ENCODE measurements at places on chromosomes 1 and 21.

DNA sequence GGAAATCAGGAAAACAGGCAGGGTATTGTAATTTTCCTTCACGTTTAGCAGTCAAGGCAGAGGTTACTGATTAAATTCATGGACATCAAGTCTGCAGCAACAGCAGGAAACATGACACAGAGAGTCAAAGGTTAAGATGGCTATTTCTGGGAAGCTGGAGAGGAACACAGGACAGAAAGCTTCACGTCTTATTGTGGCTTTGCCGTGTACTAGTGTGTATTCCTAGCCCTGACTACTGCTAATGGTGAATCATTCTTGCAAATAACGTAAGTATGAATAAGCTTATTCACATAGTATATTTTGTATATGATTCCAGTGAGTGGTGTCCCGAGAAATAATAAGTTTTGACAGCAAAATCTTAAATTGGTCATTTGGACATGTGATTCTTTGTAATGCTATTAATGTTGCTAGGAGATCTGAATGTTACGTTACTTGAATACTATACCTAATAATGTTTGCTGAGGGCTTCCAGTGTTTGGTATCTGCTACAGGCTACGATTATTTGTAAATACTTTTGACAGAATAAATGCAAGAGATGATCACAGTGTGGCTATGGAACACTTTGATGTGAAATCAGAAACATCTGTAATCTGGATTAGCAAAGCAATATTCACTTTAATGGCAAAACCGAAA is 77.4 kb downstream of the DISP1 start:
- DNase-seq: no peak

DNA sequence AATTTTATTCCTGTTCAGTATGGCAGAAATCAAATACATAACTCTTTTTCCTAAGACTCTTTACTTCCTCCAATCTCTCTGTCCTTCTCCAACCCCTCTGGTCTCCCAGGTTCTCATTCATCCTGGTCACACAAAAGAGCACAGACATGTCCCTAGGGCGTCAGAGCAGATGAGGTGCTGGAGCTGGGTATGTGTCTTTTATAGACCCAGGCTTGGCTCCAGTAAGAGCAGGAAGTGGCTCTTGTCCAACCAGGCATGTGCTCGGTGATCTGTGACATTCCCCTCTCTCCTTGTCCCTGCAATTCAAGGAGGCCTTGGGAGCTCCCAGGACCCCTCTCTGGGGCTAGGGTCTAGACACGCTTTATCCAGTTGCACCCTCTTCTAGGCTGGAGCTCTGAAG is 18.0 kb upstream of the LCE2D start:
- DNase-seq: no peak

DNA sequence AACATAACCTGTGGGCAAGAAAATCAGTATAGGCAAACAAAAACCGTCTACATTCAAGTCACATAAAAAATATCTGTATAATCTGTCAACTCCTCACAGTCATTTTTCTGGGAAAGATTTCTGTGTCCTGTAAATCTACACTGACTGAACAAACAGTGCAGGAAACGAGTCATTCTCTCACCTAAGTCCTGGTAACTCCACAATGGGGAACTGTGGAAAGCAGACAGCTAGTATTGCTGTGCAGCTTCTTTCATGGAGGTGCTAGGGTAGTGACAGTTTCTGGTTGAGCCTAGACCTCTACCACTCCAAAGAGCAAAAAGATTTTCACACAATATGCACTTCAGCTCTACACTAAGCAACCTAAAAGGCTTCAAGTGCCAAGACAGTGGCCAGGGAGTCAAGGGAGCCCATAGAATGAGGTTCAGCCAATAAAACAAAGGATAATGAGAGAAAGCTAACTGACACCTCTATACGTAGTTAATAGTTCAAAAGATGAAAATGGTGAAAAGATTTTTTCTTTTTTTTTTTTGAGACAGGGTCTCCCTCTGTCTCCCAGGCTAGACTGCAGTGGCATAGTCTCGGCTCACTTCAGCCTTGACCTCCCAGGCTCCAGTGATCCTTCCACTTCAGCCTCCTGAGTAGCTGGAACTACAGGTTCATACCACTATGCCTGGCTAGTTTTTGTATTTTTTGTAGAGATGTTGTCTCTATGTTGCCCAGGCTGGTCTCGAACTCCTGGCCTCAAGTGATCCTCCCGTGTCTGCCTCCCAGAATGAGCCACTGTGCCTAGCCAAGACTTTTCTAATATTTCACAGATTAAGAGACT is 5.5 kb downstream of the PTP4A2 start:
- no peak for DNase-seq

DNA sequence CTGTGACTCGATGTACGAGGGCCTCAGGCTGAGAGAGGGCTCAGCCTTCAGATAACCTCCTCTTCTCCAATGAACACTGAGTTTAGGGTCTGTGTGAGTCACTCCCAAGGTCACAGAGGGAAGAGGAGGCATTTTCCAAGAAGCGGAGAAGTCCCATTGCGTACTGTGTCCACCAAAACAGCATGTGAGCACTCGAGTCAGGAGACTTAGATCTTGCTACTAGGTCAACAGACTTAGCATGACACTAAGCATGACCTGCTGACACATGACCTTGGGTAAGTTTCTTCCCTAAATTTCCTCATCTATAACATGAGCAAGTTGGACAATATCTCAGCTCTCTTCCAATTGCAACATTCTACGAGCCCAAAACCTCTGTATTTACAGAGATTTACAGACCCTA is 68.0 kb downstream of the PLPP3 start:
- DNase-seq: no peak

DNA sequence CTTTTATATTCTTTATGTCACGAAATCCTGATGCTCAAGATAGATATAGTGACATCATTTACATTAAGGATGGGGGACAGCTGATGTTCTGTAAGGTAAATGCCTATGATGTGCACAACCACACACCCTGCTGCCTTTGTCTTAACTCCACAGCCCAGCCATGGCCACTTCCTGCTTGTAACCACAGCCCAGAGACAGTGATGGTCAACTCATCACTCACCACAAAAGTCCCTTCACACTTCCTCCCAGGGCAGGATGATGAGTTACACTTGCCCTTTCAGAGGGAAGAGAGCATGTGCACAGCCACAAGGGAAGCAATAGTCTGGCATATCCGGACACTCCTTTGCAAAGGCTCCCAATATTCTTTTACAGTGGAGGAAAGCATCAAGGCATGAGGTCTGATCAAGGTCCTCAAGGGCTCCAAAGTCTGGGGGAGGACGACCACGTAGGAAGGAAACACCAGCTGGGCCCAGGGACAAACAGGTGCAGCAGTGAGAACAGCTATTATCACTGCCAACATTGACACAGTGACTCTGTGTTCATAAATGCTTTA is 53.8 kb downstream of the PLPP3 start:
- no peak for DNase-seq

DNA sequence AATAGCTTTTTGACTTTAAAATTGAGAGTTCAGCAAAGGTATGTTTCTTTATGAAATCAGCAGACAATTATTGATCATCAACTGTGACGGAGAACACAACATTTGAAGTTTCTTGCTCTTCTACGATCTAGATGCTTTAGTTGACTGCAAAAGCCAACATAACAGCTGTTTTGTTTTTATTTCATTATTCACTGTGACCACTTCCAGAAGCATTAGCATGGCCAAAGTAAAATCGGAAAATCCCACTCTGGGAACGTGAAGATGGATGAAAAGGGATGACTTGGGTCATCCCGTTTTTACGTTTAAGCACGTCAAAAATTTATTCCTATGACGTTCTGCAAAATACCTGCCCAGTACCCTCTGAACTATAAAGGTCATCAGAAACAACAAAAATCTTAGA is 833.0 kb upstream of the ADAMTS5 start:
- no peak for DNase-seq

DNA sequence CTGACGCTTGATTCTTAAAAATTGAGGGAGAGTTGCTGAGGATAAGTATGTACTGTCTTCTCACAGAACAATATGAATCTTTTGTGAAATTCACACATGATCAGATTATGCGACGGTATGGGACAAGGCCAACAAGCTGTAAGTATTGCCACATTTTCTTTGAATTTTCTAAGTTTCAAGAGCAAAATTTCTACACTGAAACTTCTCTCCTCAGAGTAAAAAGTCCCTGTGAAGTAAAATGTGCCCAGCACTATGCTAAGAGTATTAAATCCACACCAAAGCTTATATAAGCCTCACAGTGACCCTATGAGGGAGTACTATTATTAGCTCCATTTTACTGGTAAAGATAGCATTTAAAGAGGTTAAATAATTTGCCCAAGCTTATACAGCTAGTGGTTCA is 12.2 kb downstream of the AKIRIN1 start:
- DNase-seq: no peak

- peak; percentile 63 for DNase-seq
Measured at GRCh38 chr1:110542725-110543124, 23.8 kb upstream of the KCNA10 start.

DNA sequence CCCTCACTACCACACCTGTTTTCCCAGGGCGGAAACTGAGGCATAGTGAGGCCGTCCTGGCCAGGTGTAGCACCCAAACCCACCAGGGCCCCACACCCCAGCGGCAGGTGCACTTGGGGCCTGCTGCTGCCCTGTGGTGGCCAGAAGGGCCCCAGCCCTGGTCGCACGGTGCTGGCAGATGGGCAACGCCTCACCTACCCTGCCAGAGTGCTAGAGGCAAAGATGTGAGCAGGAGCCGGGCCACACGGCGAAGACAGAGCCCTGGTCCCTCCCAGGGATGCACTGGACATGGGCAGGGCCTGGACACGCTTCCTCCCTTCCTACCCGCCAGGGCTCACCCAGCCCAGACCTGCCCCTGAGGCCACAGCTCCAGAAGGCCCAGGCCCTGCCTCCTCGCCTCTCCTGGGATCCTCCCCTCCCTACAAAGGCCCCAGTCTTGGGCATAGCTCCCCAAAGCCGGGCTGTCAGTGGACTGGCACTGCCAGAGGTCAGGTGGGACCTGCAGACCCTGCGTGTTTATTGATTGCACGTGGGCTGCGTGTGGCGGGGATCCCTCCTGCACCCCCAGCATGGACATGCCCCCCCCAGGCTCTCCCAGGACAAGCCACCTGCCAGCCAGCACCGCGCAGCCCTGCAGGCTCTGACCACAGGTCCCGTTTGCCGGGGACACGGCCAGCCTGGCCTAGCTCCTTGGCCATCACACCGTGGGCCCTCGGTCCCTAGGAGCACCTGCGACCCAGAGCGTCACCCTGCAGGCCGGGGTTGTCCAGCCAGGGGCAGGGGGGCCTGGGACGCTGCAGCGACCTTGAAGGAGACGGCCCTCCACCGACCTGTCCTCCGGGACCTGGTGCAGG is 44.1 kb downstream of the MEGF6 start:
- no peak for DNase-seq

- peak; percentile 80 for DNase-seq
Measured at GRCh38 chr1:35807614-35808449, at the start of gene AGO4. TSS of gene AGO4 (plus strand) at chr1:35808016. CDS start at chr1:35808417, 401 bp downstream.

GRCh38 chr1:209830722-209831121 is 3.0 kb downstream of the UTP25 start:
- no peak for DNase-seq

GRCh38 chr21:28986677-28987076 is 6.0 kb downstream of the LTN1 start:
- DNase-seq: no peak

- no peak for DNase-seq
Measured at GRCh38 chr1:58909914-58910681, 126.3 kb upstream of the JUN start.

DNA sequence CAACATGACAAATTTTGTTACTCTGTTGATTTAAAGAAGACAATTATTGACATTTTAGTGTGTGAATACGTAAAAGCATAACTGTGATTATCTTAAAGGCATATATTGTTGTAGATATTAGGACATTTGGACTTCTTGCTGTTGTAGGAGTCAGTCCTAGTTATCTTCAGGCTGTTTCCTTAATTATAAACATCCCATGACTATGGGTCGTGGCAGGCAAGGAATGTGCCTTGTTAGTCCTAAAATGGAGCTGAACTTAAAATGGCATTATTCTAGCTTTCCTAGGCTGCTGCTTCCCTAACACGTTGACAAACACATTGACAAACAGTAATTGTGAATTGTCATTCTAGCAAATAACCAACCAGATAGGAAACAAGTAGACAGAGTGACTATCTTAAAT is 4.4 kb upstream of the MPZL1 start:
- DNase-seq: peak; percentile 52
